ENCODE measurements at places on chromosomes 1 and 21.

- no peak for DNase-seq
These were observed 42.1 kb upstream of the LEPR start for GRCh38 chr1:65378247-65378946.

DNA sequence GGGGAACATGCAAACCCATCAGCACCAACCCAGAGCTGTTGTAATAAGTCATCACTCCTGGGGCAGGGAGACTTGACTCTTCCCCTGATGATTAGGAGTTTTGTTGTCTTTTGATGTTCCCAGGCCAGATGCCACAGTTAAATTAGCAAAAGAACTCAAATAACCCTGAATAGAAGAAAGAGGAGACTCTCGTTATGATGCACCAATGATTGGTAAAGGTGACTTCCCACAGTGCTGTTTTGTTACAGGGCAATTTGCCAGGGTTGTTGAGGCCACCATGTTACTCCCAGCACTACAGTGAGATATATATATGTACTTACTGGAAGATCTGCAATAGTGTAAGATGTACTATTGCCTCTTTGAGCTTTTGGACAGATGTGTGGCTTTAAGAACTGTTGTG, 24.3 kb upstream of the RCAN1 start:
- DNase-seq: no peak

GRCh38 chr1:112061056-112061455, 71.6 kb upstream of the KCND3 start:
- no peak for DNase-seq

DNA sequence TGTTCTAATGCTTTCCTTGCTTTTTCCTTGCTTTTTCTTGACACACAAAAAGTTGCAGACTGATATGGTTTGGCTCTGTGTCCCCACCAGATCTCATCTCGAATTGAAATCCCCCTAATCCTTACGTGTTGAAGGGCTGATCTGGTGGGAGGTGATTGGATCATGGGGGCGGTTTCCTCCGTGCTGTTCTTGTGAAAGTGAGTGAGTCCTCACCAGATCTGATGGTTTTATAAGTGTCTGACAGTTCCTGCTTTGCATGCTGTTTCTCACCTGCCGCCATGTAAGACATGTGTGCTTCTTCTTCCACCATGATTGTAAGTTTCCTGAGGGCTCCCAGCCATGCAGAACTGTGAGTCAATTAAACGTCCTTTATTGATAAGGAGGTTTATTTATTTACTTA, 11.3 kb downstream of the SPATA17 start:
- DNase-seq: no peak

DNA sequence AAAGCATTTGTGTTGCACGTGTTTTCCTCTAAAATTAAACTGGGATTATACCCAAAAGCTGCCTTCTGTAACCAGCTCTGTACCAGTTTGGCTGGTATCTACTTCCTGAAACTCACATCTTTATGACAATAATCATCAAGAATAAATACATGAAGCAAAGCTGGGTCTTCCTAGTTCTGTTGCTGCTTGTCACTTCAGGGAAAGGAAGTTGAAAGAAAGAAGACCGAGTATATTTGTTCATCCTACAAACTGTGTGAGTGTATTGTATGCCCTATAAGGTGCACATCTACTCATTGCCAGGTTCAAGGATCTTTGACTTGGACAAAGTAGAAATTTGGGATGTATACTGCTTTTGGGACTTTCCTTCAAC, 29.1 kb upstream of the IFNGR2 start:
- DNase-seq: no peak

DNA sequence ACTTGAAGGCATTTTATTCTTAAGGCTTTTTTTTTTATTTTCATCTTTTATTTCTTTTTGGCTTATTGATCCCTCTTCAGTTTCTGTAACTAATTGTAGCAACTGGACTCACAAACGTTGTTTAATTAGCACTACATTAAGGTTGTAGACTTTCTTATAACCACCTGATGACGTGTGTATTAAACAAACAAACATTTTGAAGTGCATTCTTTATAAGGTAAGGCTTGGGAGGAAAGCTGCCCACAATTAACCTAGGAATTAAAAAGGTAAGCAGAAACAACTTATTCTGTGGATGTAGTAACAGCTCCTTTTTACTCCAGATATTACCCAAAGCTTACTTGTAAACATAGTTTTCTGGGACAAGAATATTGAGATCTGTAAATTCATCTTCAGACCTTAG, 55.0 kb downstream of the CAMSAP2 start:
- DNase-seq: no peak

DNA sequence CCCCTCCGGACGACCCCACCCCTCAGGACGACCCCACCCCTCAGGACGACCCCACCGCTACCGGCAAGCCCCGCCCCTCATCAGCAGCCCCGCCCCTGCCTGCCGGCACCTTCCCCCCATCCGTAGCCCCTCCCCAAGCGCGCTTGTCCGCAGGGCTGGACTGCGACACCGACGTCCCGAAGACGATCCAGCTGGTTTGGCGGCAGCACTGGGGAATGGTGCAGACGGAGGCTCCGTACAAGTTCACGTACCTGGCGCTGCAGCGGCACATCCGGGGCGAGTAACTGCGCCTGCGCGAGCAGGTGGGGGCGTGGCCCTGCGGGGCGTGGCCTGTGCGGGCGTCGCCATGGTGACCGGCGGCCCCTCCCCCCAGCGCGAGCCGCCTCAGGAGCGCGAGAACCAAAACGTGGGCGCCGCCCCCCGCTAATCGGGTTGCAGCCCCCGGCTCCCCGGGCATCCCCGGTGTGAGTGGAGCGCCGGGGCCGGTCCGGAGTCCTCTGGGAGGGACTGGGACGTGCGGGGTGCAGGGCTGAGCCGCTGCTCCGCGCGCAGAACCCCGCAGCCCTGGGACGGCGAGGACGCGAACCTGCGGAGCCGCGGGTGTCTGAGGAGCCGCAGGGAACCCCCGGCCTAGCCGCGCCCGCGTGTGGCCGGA, 4.9 kb downstream of the RNF223 start:
- peak; percentile 65 for DNase-seq

DNA sequence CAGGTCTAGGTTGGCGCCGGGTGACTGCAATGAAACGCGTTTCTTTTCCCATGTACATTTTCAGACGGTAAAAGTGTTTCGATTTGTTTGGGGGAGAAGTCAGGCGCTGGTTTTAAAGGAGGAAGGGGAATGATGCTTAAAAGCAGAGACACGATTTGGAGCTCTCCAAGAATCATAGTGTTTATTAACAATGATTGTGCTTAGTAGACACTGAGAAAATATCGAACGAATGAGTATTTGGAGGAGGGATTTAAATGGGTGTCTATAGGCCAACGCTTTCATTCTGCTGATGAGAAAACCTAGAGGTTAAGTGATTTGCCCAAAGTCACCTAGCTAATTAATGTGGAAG, 36.9 kb upstream of the JAK1 start:
- DNase-seq: no peak

DNA sequence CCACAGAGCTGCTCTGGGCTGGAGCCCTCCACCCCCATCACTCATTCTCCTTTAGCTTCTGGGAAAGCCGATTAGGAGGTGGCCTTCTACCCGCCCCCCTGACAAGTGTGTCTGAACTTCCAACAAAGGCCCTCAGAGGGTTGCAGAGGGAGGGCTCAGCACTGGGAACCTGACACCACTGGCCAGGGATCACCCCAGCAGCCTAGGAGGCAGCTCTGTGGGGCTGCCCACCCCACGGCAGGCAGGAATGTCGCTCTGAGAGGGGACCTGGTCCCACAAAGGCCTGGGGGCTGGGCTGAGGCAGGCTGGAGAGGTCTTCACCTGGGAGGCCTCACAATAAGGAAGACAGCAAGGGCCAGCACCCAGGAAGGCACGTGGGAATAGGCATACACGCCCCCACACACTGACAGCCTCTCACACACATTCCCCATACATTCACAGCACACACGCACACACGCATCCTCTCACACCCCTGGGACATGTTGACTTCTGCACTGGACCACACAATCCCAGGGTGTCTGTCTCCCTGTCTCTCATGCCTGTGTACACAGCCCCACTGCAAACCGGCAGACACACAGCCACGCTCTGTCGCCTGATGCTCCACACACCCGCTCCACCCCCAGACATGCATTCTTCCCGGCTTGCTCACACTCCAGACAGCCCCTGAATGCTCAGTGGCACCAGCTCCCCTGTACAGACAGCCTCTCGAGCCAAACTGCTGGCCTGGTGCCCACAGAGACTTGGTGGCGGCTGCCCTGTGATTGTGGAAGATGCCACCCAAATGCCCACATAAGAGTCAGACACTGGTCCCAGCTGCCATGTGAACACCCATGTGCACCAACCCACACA, 30.7 kb downstream of the DMBX1 start:
- DNase-seq: no peak

GRCh38 chr1:24903011-24903461, 27.0 kb downstream of the RUNX3 start:
- DNase-seq: no peak

- DNase-seq: no peak
These were observed 37.2 kb downstream of the LRRC8C start for GRCh38 chr1:89670163-89670562.

- DNase-seq: no peak
These were observed 31.1 kb upstream of the SRP9 start for GRCh38 chr1:225746361-225747179.

DNA sequence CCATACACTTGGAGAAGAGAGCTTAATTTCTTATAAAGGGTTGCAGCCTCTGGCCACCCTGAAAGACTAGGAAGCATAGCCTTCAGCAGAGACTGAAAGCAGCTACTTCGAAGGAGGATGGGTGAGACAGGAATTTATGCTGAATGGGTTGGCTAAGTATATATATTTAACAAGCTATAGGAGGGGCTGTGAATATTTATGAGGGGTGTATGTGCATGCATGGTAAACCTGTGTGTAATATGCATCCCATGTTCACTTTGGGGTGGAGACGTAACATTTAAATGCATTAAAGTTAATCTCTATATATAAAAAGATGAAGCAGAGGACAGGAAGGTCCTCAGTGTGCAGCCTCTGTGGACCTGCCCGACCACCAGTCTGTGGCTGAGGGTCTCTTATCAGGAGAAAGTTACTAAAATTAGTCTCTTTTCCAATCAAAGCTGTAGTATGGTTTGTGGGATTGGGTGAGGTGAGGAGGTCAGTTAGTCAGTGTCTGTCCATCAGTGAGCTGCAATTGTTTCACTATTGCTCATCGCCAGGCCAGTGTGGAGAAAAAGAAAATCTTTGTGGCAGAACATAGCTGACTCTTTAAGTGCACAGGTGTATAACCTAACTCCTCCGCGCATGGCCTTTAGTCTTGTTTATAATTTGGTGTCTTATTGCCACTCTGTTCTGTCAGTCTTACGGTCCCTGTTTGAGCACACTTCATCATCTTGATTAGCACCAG, 35.4 kb upstream of the DSCAM start:
- no peak for DNase-seq

DNA sequence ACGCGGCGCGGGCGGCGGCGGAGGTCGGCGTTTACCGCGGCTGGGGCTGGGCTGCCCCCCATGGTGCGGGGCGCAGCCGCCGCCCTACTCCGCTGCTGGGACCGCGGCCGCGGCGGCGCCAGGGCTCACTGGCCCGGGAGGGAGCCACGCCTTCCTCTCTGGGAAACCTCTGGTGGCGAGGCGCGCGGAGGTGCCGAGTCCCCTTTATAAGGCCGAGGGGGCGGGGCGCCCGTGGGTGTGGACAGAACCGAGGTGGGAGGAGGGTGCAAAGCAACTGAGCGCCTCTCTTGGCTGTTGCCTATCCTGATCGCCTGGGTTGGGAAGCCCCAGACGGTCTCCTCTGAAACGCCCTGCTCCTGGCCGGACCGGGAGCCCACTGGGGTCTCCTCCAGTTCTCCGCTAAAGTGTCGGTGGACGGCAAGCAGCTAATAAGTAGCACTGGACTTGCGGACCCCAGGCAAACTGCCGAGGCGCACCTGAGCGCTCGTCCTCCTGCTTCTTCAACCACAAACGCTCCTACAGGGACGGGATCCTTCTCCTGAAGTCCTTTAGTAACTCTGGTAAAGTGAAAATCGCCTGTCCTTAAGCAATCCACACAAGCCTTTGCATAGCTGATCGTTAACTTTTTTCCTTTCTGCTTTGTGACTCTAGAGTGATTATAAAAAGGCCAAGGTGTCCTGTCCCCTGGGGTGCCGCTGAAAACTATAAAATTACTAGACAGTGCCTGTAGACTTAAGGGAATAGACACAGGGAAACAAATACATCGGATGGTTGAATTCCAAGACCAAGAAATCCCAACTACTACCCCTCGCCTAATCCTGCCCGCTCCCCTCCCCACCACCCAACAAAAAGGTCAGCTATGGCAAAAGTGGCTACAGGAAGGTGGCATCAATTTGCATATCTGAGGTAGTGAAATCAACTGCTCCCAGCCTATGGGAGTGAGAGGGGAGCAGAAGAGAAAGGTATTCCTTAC, at the start of gene PTGER3:
PTGER3 (minus strand) TSS at position 182 of the 973 bp plus-strand sequence. CDS start 239 bp downstream, outside the sequence.
- DNase-seq: peak; percentile 18

GRCh38 chr1:33711511-33711910, 152.4 kb upstream of the HMGB4 start:
- no peak for DNase-seq

DNA sequence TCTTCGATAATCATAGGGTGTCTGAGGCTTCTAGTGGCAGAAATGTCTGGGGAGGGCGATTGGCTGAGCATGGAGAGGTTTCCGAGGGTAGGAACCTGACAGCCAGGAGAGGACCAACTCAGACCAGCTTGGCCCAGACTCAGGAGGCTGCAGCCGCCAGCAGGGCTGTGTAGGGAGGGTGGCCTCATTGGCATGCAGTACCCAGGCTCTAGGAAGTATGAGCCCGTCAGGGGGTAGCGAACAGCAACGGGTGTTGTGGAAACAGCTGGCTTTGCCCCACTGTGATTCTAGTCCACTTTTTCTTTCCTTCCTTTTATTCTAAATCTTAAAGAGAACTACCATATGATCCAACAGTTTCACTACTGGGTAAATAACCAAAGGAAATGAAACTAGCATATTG, 103.3 kb downstream of the DIRAS3 start:
- no peak for DNase-seq

DNA sequence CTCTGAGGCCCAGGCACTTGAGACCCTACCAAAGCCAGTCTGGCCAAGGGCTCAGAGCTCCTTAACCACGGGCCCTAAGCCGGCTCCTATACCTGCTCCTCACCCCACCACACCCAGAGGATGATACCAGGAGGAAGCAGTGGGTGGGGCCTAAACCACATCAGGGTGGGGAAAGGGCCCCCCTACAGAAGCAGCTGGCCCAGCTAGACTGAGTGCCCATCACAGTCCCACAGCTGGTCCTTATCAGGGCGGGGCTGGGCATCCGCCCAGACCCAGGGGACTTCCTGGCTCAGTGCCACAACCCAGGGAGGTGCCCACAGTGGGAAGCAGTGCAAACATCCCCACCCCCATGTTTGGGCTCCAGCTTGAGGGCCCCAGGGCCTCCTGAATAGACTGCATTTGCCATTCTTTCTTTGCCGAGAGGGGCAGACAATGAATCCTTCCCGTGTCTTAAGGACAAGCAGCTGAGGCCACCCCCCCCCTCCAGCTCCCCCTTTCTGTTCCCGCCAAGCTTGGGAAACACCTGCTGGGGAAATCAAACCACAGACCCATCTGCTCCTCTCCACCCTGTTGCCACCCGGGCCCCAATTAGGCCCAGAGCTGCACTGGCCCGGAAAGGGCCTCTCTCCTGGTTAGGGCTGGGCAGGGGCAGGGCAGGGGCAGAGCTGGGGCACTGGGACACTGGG, 6.2 kb downstream of the E2F2 start:
- DNase-seq: no peak

Measured in stimulated activated CD8-positive, alpha-beta memory T cell treated with anti-CD3 and anti-CD28 coated beads, Interleukin-7, amount 100 ng/mL, for 48 hours (primary cell).